ENCODE measurements at places on chromosomes 4 and X.

DNA sequence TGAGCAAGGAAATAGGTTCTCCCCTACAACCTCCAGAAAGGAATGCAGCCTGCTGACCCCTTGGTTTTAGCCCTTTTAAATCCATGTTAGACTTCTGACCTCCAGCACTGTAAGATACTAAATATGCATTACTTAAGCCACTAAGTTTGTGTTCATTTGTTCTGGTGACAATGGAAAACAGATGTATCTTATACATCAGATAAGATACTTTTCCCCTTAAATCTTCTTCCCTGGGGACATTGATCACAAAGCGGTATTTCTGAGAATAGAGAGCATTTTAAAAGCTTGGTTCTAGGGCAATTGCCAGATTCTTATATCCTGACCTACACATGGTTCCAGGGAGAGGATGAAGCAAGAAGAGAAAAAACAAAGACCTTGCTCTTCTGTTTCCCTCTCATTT lies 6.5 kb upstream of the TMEM184C start:
- no peak for DNase-seq

- no peak for DNase-seq
These were observed 40.6 kb upstream of the ANTXR2 start for GRCh38 chr4:80113615-80114014.

DNA sequence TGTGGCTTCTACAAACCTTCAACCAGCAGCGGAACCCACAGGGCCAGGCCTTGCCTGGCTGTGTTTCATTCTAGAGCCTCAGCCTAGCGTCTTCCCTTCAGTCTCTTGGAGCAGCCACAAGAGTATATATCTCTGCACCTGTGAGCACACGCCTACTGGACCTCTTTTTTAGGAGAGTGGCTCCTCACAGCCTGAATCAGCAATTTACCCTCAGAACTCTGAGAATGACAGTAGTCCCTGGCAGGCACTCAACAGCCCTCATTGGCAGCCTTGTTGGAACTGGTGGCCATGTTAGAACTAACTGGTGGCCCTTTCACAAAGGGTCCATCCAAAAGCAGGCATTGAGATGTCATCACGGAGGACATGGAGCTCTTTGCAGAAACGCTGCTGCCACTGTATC lies 138.9 kb downstream of the BCOR start:
- DNase-seq, result no peak

GRCh38 chr4:145734576-145735346 lies 54.8 kb downstream of the C4orf51 start:
- DNase-seq, result no peak

- DNase-seq, result no peak
These were observed 113.5 kb upstream of the HSD17B10 start for GRCh38 chrX:53547668-53548067.

DNA sequence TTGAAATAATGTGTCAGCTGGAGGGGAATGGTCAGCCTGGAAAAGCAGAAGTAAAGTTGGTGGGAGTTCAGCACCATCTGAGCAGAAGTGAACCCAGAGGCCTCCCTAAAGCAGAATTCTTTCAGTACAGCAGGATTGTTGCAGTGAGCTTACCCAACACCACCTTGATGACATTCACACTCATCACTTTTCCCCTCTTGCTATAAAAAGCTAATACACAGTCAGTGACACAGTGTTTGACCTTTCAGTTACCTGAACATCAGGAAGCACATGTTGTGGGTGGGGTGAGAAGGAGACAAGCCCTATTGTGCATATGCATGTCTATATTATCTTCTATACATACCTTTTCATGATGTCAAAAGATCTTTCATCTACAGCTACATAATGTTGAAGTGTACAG lies 624.7 kb upstream of the ZFP42 start:
- no peak for DNase-seq

- DNase-seq, result no peak
These were observed 31.3 kb downstream of the IL13RA2 start for GRCh38 chrX:114985967-114986592.

DNA sequence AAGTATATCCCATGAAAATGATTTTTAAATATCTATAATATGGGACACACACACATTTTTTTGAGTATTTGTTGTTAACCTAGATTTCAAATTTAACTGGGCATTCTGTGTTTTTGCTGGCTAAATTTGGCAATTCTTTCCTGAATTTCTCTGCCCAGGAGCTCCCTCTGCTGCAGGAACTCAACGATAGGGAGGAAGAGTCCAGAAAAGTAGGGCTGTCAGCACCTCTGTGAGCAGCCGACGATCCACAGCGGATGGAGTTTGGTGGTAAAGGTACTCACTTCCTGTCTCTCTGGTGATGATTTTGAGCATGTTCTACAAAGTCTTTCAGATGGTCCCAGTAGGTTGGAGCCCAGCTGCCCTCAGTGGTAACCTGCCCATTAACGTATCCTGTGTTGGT lies 23.1 kb upstream of the TMEM184C start:
- no peak for DNase-seq

GRCh38 chrX:113001836-113002235 lies 161.2 kb upstream of the AMOT start:
- DNase-seq, result no peak

DNA sequence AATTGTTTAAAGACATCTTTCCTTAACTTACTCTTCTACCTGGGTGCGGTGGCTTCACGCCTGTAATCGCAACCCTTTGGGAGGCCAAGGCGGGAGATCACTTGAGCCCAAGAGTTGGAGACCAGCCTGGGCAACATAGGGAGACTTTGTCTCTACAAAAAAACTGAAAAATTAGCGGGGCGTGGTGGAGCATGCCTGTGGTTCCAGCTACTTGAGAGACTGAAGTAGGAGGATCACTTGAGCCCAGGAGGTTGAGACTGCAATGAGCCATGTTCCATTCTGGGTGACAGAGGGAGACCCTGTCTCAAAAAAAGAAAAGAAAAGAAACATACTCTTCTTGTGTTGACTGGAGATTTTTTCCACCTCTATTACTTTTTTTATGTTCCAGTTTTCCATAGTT lies 181.9 kb downstream of the RAPGEF2 start:
- DNase-seq, result no peak

DNA sequence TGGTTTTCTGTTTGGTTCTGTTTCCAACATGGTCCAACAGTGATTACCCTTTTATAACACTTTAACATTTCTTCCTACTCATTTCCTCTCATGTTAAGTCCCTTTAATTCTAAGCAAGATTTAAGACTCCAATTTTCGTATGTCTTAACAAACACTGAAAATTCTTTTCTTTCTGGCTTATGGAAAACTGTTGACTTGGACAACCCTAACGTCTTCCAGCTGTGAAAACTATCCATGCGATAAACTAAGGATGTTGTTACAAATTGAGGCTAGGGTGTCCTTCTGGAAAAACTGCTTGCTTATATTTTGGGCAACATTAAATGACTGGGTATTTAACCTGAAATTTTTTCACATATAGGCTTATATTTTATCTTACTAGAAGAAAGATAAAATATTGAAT lies 33.9 kb upstream of the RTL3 start:
- no peak for DNase-seq

DNA sequence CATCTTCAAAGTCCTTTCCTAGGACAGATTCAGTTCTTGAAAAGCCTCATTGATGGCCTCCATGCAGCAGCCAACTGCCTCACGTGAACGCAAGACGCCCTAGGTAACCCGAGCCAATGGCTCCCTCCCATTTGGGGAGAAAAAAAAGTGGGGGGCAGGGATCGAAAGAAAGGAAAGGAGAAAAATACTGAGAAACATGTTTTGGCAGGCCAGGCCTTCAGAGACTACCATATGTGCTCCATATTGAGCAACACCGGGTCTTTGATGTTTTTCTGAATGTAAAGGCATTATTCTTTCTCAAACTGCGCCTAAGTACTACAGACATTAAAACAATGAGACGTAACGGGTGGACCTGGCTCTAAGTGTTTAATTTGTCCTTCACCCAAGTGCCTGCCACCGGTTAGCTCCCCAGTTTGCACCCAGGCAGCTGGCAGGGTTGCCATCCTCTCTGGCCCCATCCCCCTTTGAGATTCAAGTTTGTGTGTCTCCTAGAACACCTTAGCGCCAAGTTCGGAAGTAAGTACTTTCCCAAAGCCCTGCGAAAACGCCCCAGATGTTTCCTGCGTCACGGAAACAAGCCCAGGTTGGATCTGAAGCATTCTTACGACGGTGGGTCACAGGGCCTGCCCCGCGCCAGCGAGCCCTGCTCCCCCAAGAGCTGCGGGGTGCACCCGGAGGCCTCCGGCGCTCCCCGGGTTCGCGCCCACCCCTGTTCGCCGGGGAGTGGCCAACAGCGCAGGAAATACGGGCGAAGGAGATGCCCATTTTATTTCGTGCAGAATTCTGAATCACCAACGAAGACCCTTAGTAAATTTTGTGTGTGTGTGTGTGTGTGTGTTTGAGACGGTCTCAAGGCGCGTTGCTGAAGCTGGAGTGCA lies 30.1 kb downstream of the HAND2 start:
- no peak for DNase-seq

DNA sequence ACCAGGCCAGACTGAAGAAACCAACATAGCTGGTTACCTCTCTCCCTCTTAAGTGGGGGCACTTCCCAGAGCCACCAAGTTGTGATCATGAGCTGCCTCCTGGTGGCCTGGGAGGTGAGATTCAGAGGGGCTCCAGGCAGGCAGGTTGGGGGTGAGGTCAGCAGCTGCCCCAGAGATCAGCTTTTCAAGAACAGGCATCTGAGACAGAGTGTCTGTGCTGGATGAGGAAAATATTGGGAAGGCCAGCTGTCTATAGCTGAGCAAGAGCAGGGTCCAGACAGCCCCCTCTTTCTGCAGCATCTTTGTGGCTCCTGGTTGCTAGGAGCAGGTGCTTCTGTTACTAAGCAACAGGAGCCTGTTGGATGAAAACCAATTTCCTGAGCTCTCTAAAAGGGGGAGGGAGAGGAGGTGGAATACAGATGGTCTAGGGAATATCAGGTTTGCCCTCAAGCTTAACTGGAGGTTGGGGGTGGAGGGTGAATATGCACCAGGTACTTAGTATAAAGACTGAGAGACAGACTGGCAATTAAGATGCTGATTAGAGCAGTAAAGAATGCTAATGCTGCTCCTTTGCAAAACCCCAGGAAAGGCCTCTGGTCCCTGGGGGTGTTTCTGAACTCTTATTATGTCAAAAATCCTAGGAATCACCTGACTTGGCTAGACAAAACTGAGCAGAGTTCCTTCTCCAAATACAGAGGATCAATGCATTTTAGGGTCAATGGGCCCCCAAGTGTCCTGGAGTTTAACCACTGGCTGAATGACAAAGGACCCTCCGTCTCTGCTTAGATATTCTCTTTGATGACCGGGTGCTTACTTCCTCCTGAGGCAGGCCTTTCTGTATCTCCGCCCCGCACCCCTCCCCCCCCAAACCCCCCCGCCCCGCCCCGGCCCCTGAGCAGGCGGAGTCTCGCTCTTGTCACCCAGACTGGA lies 21.4 kb downstream of the ZCCHC13 start:
- DNase-seq, result no peak

- no peak for DNase-seq
These were observed 423.6 kb downstream of the ANKRD50 start for GRCh38 chr4:124288706-124289486.

GRCh38 chr4:173288698-173289352 lies 45.3 kb downstream of the HMGB2 start:
- no peak for DNase-seq

GRCh38 chr4:173121076-173121561 lies 47.5 kb upstream of the GALNT7 start:
- no peak for DNase-seq

DNA sequence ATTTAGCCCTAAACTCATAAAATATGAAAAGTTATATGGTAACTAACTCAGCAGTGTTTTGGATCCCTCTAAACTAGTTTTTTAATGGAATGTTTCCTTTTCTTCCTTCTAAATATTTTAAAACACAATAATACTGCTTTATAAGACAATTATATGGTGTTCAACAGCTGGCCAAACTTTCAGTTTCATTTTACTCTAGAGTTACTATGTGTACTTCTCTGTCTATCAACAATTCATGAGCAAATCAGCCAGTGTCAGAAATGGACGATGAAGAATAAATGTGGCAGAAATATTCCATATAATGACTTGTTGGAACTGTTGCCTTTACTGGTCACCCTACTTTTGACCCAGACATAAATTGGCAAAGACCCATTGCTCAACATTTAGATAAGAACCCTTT lies 64.8 kb upstream of the CXXC4 start:
- DNase-seq, result no peak

GRCh38 chrX:3520458-3520857 lies 174.0 kb upstream of the MXRA5 start:
- no peak for DNase-seq

- DNase-seq, result no peak
These were observed 6.3 kb downstream of the FMR1 start for GRCh38 chrX:147917700-147918695.

DNA sequence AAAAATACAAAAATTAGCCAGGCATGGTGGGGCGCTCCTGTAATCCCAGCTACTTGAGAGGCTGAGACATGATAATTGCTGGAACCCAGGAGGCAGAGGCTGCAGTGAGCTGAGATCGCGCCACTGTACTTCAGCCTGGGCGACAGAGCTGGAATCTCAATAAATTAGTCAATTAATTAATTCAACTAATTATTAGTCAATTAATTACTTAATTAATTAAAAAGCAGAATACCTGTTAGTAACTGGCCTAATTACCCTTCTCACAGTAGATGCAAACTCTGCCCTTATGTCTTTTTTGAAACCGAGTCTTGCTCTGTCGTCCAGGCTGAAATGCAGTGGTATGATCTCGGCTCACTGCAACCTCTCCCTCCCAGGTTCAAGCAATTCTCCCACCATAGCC lies 261.2 kb downstream of the ASMT start:
- DNase-seq, result no peak

DNA sequence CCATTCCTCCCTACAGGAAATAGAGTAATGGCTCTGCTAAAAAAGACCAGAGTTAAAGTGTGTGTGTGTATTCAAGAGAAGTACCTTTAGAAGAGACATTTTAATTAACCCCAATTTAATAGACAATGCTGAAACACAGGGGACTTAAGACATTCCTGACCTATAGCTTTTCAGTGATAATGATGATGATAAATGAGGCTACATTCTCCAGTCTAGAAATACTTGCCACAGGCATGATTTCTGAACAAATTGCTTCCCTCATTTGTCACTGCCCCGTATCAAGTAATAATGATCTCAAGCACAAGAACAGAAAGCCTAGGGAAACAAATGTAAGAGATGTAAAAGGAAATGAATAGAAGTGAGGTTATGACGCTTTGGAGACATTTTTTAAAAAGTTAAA lies 117.1 kb downstream of the UNC5C start:
- DNase-seq, result no peak

- DNase-seq, result no peak
These were observed 51.7 kb downstream of the UBE2NL start for GRCh38 chrX:143935601-143936000.

DNA sequence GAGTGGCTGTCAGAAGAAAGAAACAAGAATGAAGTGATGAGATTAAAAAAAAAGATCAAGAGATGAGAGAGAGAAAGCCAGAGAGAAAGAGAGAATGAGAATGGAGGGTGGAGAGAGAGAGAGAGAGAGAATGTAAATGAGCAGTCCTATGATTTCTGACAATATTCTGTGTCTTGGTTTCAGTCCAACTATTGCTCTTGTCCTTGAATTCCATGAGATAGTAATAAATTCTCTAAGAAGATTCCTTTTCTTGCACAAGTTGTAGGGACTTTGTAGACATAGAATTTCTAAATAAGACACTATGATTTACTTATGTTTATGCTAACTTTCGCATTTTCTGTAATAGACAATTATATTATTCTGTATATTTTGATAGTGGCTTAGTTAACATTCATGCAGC lies 149.6 kb upstream of the CTSO start:
- no peak for DNase-seq

All from esophagus squamous epithelium (tissue), 5 donors.